Osteoblast (primary cell): ENCODE measurements at places on chromosomes 11 and 22. TPM values are rescaled to one million over a fixed set of nuclear protein-coding genes. Genes with fewer than 3 reads are reported as not detected.
A peak's percentile ranks its signal among the peaks of the same experiment; 100 is the strongest.

The DUSP8 gene
- under 0.01 TPM in 2 replicates for total RNA-seq

The BARX2 gene
- total RNA-seq, result not detected in 2 replicates

The APOA5 gene
- under 0.01 TPM in 1 of 2 replicates, not detected in the other for total RNA-seq

The IGSF9B gene
- total RNA-seq, result under 0.01 and 0.36 TPM in 2 replicates

The PTS gene
- 48.0 and 56.5 TPM in 2 replicates for total RNA-seq

The PARVG gene
- total RNA-seq, result 1.1 and 1.5 TPM in 2 replicates

- DNase-seq, result no peak
Observed at GRCh38 chr22:49871482-49871881, 17.8 kb downstream of the ZBED4 start.

GRCh38 chr11:19561011-19561410 lies 151.6 kb upstream of the NAV2 start:
- DNase-seq, result no peak

DNA sequence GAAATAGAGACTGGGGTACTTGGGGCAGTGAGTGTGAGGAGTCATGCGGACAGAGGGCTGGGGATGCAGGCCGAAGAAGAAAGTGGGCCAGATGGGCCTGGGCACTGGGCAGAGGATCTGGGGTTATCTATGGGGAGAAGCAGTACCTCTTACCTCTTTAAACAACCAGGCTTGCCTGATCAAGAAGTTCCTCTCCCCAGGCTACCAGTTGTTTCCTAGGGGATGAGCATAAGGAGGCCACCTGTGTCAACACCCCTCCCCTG lies 98.4 kb upstream of the PITPNB start:
- DNase-seq, result peak; percentile 54

- no peak for DNase-seq
Observed at GRCh38 chr22:29994943-29995342, 85.3 kb upstream of the HORMAD2 start.

- DNase-seq, result peak; percentile 99
Observed at GRCh38 chr22:23786752-23787599, at the start of gene SMARCB1. TSS of gene SMARCB1 (plus strand) at chr22:23786966. CDS start at chr22:23787170, 204 bp downstream.

GRCh38 chr22:20904008-20904979 lies 12.9 kb upstream of the CRKL start:
- peak; percentile 91 for DNase-seq

DNA sequence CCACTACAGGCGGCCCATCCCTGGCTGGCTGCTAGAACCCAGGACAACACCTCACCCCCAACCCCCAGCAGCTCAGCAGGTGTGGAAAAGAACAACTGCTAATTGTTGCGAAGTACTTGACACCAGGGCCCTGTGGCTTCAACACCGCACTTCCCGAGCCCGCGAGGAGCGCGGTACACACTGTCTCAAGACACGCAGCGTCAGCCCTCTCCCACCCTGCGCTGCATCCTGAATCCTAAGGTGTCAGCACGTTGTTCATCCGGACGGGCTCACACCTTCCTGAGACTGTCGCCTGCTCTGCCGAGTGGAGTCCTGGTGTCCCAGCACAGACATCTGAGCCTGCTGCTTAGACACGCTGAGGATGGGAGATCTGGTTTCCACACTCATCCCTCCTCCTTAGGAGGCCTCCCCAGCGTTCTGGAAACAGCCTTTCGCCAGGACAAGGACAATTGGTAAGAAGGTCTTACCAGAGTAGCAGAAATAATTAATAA lies 1336.2 kb downstream of the BRD1 start:
- DNase-seq, result peak; percentile 86

- peak; percentile 52 for DNase-seq
Observed at GRCh38 chr11:1499261-1499890, 12.8 kb upstream of the MOB2 start.

GRCh38 chr11:102239911-102240310 lies 77.4 kb upstream of the BIRC3 start:
- no peak for DNase-seq

DNA sequence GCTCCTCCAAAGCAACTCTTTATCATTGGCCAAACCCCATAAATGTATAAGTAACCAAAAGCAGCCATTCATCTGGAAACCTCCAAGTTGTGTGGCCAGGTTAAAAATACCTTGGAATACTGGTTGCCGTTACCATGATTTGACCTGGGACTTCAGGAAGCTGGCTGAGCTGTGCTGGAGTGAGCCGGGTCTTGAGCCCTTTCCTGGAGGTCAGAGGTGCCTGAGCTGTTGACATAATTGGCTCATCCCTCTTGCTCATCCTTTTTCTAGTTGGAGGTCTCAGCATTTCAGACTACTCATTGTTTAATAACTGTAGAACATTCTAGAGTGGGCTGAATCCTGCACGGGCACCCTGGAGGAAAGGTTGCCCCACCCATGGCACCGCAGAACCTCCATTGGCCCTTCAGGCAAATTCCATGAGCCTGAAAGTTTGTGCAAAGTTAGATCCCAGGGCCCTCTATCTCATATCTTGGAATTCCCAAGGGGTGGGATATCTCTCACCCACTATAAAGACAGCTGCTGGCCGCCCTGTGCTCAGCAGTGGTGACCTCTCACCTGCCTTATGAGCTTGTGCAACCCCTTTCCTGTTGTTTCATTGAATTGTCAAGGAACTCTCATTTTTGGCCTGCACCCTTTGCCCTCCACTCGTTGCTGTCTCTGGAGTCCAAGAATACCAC lies 77.0 kb downstream of the C22orf31 start:
- no peak for DNase-seq

- peak; percentile 95 for DNase-seq
Observed at GRCh38 chr11:65645710-65646109, 7.8 kb downstream of the SIPA1 start.

DNA sequence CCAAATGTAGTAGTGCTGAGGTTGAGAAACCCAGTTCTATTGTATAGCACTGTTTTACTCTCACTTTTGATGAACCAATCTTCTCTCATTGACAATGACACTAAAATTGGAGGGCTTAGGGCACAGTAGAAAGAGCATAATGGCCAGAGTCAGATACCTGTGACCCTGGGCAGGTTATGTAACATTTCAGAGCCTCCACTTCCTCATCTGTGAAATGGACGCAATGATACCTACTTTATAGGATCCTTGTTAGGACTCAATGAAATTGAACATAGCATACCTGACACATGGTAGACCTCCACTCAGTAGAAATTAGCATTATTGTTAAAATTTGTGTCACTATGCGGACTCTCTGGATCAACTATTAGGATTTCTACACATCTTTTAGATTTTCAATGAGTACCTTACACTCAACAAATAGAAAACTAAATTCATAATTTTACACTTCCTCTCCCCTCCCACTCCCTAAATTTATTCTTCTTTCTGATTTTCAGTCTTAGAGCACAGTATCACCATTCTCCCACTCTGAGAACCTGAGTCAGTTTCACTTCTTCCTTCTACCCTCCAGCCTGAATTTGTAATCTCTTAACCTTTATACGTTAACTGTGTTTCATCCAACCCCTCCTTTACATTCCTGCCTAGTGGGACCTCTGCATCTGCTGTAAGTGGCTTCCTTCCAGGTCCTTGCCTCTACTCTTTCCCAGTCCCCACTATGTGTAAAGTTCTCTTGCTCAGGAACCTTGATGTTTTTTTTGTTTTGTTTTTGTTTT lies 78.3 kb downstream of the MICAL2 start:
- no peak for DNase-seq

DNA sequence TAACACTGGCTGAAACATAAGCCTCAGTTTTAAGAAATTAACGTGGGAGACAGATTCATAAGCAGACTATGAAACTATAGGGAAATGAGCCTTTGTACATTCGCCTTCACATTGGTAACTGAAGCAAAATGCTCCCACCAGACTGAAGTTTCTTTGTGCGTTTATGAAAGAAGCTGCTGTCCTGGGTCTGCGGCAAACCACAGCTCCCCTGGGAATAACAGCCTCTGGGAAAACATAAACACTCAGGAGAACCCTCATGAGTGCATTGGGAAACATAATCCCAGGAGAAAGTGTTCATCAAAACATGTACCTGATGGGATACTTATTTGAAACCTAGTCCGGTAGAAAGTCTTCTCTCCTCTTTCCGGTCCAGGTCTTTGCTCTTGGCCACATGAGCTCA lies 193.1 kb upstream of the LARGE1 start:
- DNase-seq, result no peak

DNA sequence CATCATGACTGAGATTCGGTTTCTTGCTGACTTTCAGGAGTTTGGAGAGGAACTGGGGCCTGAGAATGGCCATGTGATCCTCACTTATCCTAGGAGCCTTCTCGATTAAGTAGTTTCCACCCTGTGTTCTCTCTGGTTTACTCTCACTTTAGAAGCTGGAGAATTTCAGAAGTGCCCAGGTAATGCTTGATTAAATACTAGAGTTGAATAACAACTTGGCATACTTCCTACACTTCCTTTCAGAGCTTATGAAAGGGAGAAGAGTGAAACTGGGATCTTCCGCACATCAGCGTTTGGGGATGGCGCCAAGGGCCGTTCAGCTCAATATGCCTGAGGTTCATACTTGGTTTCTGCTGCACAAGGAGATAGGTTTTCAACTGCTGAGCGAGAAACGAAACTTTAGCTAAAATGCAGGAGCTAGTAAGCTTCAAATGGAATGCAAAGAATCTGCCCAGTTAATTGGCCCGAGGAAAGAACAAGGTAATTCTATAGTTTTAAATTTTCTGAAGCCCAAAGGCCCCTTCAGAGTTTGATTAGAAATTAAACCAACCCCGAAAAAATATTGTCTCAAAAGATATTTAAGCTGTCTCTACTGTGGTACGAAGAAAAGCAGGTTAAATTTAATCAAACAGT lies 823 bp upstream of the MUC15 start:
- no peak for DNase-seq

DNA sequence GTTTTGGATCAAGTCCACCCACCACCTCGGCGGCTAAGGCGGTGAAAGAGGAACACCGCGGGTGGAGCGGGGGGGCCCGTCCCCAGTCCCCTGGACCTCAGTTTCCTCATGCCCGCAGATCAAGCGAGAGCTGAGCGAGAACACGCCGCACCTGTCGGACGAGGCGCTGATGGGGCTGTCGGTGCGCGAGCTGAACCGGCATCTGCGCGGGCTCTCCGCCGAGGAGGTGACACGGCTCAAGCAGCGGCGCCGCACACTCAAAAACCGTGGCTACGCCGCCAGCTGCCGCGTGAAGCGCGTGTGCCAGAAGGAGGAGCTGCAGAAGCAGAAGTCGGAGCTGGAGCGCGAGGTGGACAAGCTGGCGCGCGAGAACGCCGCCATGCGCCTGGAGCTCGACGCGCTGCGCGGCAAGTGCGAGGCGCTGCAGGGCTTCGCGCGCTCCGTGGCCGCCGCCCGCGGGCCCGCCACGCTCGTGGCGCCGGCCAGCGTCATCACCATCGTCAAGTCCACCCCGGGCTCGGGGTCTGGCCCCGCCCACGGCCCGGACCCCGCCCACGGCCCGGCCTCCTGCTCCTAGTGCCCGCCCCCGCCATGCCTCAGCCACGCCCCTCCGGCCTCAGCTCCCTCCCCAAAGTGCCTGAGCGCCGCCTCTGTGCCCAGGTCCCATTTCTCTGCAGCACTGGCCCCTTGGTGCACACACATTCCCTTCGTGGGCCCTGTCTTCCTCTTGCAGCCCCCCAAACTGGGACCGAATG lies 12.7 kb downstream of the MAFF start:
- peak; percentile 95 for DNase-seq

GRCh38 chr11:129930743-129931142 lies 35.4 kb upstream of the NFRKB start:
- DNase-seq, result no peak
